ENCODE measurements at places on chromosomes 12 and 14.

DNA sequence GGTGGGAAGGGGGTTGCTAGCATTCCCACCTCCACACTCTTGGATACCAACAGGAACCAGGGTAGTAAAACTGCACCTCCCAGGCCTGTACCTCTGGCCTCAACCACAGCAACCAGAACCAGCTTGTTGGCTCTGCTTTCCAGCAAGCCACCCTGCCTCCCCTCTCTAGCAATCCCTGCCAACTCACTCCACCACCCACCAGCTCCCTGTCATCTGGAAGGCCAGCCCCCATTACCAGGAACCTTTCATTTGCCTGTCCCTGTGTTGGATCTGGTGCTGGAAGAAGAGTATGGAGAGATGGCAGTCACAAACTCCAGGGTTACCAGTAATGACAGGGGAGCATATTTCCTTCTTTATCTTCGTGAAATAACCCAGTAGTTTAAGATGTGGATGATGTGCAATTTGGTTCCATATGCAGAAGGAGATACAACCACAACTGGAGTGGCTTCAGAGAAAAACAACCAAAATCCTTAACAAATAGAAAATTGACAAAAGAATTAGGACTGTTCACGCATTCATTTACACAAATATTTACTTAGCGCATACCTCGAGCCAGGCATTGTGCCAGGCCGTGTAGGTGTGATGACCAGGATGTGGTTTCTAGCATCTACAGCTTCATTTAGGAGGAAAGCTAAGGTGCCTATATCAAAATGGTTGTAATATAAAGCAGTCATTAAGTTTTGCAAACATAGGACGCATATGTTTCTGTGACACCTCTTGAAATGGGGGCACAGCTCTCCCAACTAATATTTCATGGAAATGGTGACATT lies 3.4 kb downstream of the B4GALNT3 start:
- DNase-seq: no peak

- no peak for DNase-seq
These were observed 28.1 kb upstream of the IL22 start for GRCh38 chr12:68281322-68282077.

DNA sequence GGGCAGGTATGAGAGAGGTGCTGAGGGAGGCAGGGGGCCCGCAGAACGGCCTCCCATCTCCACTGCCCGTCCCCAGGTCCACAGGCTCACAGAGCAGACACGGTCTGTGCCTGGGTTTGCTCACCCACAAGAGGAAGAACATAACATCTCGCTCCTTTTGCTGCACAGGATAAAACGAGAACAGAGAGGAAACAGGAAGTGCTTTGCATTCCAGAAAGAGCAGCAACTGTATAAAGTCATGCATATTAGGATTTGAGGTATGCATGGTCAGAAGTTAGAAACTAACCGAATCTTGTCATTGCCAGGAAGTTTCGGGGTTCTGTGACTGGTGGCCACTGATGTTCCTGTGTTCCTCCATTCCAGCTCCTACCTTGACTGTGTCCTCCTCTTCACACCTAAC lies 25.0 kb downstream of the NTF3 start:
- DNase-seq: peak; percentile 51

DNA sequence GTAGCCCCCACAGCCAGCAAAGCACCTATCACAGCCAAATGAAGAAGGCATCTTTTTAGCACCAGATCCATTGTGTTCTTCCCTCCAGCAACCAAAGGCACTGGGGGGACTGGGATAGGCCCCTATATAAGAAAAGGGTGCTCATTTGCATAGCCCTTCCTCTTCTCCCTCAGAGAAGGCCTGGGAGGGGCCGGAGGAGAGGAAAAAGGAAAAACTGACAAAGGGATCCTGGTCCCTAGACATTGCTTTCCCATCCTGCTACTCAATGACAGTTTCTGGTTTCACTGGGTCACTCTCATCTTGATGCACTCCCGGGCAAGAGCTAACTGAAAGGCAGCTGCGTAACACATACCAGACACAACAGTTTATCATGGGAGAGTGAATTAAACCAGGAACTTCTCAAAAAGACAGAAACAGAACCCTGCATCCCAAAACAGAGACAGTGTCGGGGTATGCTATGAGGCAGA lies at the start of gene PMEL:
PMEL (minus strand) TSS at position 102 of the 467 bp plus-strand sequence; CDS start at position 71, 31 bp downstream.
- no peak for DNase-seq

- DNase-seq: no peak
These were observed 9.3 kb upstream of the NID2 start for GRCh38 chr14:52078095-52078531.

Measured in HS-5 (cell line).